Stimulated activated CD4-positive, alpha-beta T cell treated with anti-CD3 and anti-CD28 coated beads, Interleukin-4, amount 100 ng/mL, for 4 hours (primary cell): ENCODE measurements at places on chromosomes 16 and 17.

- no peak for DNase-seq
Observed at GRCh38 chr16:27778171-27778925, 228.4 kb downstream of the KATNIP start.

- DNase-seq, result no peak
Observed at GRCh38 chr17:67180275-67180674, 64.7 kb downstream of the HELZ start.

GRCh38 chr17:4631836-4632580, 9.5 kb downstream of the ALOX15 start:
- DNase-seq, result no peak

GRCh38 chr17:50495918-50496317, 12.3 kb upstream of the MYCBPAP start:
- DNase-seq, result no peak

GRCh38 chr16:87844809-87845208, 24.5 kb downstream of the SLC7A5 start:
- no peak for DNase-seq

DNA sequence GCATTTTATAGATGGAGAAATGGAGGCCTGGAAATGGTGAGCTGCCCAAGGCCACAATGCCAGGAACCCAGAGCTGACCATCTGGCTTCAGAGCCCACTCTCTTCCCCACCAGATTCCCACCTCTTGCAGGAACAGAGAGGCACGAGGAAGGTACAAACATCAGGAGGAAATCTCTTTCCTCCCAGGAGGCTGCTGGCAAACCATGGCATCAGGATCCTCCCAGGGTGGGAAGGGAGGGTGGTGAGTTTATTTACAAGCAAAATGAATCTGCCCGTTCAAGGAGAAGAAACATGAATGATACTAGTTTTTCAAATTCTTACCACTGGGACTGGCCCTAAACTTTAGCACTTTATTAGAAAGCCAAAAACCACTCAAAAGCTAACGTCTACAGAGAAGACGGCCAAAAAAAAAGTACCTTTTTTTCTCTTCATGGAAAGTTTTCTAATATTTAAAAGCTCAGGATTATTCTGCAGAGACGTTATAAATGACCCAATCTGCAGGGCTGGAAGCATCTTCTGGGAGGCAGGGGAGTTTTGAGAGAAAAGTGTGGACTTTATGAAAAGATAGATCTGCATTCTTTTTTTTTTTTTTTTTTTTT, 79.1 kb downstream of the NXN start:
- DNase-seq, result no peak

DNA sequence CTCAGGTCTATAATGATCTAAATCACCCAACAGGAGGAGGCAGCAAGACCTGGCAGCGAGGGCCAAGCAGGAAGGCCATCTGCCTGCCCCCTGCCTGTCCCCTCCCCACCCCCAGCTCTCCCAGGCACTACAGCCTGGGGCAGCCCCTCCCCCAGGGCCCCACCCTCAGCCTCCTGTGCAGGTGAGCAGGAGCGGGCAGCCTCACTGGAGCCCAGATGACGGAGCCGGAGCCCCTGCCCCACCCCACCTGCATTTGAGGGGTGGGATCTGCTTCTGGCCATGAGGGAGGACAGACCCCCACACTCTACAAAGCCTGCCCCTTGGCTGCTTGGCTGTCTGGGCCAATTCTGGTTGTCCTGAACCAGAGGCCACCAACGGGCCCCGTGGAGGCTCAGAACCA, 12.4 kb upstream of the BAHCC1 start:
- DNase-seq, result no peak

- peak; percentile 51 for DNase-seq
Observed at GRCh38 chr17:82204831-82205719, 7.6 kb downstream of the CCDC57 start.

GRCh38 chr16:71568551-71568950, 8.3 kb downstream of the TAT start:
- DNase-seq, result no peak

DNA sequence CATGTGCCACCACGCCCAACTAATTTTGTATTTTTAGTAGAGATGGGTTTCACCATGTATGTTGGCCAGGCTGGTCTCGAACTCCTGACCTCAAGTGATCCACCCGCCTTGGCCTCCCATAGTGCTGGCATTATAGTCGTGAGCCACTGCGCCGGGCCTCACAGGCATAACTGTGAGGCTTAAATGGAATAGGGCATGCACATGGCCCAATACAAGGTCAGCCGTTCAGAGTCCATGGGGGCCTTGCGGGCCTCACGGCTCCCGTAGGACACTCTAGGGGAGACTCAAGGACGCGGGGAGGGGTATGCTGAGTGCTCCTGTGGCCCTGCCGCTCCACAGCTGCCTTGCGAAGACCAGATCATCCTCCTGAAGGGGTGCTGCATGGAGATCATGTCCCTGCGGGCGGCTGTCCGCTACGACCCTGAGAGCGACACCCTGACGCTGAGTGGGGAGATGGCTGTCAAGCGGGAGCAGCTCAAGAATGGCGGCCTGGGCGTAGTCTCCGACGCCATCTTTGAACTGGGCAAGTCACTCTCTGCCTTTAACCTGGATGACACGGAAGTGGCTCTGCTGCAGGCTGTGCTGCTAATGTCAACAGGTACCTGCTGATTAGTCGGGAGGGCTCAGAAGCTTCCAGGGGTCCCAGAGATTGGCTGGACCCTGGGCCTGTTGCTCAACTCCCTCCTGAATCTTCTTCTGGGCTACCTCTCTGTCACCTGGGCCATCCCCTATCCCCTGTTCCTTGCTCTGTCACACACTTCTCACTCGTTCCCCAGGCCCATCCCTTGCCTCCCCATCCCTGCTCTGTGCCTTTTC, 12.3 kb downstream of the NR1D1 start:
- DNase-seq, result no peak

- DNase-seq, result no peak
Observed at GRCh38 chr17:1995321-1995892, 29.7 kb downstream of the RTN4RL1 start.

DNA sequence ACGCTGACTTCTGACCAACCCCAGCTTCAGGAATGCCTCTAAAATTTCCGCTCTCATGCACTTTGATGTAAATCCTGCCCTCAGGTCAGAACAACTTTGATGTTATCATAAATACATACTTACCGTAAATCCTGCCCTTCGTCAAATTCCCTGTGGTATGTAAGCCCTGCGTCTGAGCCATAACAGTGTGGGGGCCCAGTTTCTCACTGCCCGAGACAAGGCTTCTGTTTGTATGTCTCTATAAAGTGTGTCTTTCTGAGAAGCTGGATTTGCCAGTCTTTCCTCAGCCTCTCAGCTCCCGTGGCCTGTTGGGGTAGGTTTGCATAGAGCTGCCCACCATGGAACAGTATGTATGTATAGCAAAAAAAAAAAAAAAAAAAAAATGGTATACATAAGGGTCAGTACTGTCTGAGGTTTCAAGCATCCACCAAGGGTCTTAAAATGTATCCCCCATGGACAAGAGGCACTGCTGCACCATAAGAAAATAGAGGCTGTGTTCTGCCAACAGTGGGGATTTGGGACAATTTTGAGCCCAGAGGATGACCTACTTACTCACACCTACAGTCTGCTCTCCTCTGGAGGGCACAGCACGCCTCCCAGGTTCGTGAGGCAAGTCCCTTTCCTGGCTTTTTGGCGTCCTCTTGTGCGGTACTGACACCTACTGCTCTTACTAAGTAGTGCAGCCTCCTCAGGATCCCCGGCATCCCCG, 17.5 kb downstream of the PRMT7 start:
- DNase-seq, result peak; percentile 68

DNA sequence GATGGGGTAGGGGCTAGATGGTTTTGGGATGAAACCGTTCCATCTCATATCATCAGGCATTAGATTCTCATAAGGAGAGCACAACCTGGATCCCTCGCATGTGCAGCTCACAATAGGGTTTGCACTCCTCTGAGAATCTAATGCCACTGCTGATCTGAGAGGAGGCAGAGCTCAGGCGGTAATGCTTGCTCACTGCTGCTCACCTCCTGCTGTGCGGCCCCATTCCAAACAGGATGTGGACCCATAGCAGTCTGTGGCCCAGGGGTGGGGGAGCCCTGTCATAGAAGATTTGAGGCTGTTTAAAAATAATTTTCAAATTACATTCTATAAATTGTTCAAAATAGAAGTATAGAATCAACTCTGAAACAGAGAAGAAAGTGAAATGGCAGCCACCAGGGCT, 50.8 kb downstream of the PHKB start:
- no peak for DNase-seq

DNA sequence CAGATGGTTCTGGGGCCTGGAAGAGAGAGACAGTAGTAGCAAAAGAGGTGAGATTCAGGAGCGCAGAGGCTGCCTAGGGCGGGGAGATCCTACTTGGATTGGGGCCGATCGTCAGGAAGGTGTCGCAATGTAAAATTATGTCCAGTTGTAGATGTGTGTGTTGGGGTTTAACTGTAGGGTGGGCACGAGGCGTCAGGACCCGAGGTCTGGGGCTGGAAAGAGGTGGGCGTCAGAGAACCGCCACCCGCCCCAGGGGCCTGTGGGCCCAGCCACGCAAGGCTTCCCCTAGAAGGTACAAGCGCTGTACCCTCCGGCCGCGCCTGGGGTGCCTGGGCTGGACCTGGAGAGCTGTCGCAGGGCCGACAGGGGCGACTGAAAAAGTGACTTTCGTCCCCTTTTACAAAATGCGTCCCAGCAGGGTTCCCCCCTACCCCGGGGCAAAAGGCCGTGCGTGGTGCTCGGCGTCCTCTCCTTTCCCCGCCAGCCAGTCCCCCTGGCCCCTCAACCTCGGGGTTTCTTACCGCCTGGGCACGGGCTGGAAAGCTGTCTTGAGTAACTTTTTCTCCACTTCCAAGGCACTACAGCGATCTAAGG, 2.8 kb downstream of the IRX3 start:
- no peak for DNase-seq

DNA sequence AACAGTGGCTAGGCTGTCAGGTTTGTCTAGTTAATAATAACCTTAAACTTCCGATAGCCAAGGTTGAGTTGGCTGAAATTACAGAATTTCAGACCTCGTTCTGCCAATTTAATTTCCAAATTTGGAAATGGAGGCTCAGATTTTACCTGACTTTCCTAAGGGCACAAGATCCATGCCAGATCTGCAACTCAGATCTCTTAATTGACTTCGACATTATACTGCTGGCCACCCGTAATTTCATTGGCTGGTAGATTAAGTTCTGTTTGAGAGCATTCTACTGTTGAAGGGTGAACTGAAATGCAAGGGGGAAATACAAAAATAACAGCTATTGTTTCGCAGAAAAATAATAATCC, 210.8 kb downstream of the CNTNAP4 start:
- DNase-seq, result no peak

GRCh38 chr17:8709006-8709405, 35.6 kb downstream of the CCDC42 start:
- no peak for DNase-seq

- no peak for DNase-seq
Observed at GRCh38 chr17:71438631-71439146, 682.1 kb upstream of the SOX9 start.

GRCh38 chr16:87854053-87854906, 15.0 kb downstream of the SLC7A5 start:
- no peak for DNase-seq

- no peak for DNase-seq
Observed at GRCh38 chr17:45409659-45410076, 23.0 kb downstream of the ARHGAP27 start.

DNA sequence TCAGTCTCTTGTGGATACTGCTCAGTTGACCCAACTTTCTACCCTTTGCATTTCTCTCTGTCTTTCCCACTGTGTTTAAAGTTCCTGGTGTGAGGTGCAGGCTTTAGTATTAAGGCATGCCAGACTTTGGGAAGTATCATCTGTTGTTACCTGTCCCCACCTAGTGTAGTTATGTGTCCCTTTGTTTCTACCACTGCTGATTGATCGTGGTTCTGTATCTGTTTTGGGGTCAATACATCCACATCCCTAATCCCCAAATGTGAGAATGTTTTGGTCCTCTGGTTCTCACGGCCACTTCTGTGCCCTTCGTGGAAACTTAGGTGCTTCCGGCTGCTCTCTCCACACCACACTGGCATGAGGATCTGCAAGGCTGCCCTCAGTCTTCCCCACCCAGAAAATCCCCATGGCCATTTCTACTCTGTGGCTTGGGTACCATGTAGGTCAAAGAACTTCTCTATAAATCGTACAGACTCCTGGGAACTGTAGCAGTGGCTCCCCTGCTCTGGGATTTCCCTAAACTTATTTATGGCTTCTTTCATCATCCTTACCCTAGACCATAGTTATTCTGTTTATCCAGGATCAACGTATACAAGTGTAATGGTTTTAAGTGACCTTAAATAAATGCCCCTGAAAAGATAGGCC, 443.2 kb downstream of the XYLT1 start:
- no peak for DNase-seq

- no peak for DNase-seq
Observed at GRCh38 chr17:8629371-8630226, 926 bp downstream of the MYH10 start.

- no peak for DNase-seq
Observed at GRCh38 chr17:1779571-1780131, 17.8 kb downstream of the SERPINF1 start.

GRCh38 chr17:50663812-50664374, 29.2 kb downstream of the ABCC3 start:
- no peak for DNase-seq

- no peak for DNase-seq
Observed at GRCh38 chr17:31114956-31115555, 20.3 kb downstream of the NF1 start.

DNA sequence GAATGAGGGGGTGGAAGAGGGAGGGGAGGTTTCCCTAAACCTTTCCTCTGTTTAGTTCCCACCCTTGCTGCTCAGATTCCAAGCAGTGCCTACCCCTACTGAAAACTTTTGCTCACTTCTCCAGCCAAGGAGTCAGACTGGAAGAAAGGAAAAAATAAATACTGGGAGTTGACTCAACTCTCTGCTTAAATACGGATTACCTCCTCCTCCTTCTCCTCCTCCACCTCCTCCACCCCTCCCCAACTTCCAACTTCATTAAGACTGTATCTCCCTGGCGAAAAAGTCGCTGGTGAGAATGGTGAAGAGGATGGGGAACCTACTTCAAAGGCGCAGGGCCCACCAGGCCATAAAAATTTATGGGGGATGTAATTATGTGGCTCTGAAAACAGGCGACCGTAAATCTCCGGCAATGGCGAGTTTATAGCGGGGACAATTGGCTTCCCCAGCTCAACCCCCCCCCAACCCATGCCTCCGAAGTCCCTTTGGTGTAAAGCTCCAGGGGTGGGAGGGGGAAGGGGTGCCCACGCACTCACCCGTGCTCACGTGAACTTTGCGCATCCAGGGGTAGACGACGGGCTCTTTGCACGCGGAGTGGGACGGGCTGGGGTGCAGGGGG, 712 bp downstream of the HOXB4 start:
- peak; percentile 34 for DNase-seq

DNA sequence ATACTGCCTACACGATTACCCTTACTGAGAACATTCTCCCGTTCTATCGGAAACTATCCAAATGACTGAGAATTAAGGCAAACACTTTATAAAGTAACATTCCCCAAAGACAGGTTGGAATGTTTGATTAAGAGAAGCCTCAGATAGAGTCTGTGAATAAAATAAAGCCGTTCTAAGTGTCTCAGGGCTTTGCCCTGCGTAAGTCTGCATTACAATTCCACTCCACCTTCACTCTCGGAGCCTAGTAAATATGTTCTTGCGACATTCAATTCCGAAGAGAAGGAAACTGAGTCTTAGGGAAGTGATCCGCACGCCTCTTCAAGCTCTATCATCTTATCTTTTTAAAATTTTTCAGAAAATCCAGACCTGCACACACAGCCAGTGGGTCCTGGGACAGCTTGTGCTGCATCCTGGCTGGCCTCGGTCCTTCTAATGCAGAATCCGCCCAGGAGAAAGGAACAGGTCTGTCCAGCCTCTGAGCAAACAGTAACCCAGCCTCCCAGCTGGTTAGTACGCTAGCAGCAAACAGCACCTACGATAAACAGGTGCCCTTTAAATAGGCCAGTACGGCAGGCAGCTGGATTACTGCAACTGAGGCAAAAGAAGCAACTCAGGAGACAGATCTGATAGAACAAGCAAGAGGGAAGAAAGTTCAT, 254.1 kb upstream of the IRX3 start:
- no peak for DNase-seq
